ENCODE measurements at places on chromosomes 6 and 20. TPM values are rescaled to one million over a fixed set of nuclear protein-coding genes. Genes with fewer than 3 reads are reported as not detected.

DNA sequence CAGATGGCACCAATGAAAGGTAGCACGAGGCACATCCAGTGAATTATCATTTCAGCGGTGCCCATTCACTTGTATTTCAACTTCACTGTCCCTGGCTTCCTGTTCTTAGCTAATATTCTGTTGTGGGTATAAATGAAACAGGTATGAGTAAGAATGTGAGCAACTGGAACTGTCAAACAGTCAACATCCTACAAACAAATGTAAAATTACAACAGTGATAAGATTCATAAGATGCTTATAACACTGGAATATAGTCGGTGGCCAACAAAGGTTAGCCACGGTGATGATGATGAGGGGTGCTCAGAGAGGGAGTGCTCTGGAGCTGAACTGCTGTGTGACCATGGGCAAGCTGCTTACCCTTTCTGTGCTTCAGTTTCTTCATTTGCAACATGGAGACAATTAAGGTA, 74.9 kb upstream of the TOX2 start:
- DNase-seq = no peak

DNA sequence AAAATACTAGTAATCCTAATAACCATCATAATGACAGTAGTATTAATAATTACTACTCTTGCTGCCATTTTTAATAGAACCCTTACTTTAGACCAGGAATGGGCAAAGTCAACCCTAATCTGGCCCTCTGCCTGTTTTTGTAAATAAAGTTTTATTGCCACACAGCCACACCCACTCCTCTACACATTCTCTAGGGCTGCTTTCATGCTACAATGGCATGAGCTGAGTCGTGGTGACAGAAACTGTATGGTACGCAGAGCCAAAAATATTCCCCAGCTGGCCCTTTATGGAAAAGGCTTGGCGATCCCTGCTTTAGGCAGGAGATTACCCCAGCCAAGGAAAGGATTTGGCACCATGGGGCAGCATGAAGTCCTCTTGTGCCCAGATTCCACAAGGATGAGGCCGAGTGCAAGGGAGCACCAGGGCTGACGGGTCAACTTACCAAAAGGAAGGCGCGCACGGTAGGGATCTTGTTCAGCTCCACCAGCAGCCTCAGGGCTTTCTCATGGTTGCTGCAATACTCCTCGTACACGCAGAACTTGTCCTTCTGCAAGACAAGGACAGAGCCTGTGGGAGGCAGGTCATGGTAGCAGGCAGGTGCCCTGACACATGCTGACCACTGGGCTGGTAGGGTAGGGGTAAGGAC, 93.6 kb downstream of the PREX1 start:
- DNase-seq = no peak

Gene CGA
- not detected for total RNA-seq

Gene C20orf144
- not detected for total RNA-seq

DNA sequence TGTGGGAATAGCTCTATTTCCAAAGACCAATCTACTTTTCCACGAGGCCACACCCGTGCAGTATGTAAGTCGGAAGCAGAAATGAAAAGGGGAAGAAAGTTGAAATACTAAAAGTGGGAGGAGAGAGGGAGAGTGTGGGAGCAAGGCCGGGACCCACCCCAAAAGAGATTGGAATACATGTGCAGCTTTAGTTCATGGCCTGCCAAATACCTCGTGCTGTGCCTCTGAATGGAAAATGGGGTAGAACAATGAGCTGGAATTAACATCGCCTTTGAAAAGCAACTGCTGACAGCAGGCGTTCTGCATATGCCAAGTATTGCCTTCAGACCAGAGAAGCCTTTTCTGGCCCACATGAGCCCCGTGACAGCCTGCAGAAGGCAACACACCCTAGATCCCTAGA, 155.6 kb downstream of the CD83 start:
- DNase-seq = no peak

Gene SULF2
- 106 TPM for total RNA-seq

DNA sequence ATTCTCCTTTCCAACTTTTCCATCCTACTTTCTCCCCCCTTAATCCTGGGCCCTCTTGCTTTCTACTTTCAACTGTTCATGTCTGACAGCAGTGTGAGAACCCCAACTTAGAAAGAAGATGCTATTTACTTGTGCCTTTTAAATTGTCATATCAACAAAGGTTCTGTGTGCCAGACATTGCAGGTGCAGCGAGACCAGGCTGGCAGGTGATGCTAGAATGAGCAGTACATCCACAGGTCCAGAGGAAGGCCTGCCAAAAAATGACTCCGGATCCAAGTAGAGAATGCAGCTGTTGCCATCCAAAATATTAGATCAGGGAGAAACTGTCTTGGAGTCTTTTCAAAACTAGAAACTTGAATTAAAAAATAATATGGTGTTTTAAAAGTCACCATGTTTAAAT, 510.5 kb downstream of the LMBRD1 start:
- no peak for DNase-seq

DNA sequence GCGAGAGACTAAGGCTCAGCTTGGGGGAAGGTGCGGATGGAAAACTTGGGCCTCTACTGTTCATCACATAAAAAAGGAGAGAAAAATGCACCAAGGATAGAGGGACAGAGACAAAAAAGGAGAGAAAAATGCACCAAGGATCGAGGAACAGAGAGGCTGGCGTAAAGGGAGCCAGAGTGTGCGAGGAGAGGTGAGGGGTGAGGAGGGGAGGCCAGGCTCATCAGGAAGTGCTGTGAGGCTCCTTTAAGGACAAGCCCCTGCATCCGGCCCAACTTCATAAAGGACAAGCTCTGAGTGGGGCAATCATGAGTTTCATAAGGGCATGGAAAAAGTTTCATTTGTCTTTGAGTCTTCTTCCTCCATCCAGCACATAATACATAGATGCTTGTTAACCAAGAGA, 117.2 kb upstream of the NXT1 start:
- DNase-seq = no peak

DNA sequence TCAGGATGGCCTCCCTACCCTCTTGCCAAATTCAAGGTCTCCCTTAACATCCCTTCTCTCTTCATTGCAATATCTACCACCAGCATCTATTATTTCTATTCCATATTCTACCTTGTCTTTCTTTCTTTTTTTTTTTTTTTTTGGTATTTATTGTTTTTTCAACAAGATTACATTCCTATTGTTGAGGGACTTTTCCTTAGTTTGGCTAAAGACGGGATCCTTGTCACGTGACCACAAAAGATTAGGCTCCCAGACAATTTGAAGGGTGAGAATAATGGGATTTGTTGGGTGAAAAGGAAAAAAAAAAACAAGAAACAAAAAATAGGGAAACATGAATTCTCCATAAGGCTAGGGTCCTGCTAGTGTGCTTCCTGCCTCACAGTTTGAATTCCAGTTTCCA, 124.3 kb upstream of the MCHR2 start:
- DNase-seq = no peak

DNA sequence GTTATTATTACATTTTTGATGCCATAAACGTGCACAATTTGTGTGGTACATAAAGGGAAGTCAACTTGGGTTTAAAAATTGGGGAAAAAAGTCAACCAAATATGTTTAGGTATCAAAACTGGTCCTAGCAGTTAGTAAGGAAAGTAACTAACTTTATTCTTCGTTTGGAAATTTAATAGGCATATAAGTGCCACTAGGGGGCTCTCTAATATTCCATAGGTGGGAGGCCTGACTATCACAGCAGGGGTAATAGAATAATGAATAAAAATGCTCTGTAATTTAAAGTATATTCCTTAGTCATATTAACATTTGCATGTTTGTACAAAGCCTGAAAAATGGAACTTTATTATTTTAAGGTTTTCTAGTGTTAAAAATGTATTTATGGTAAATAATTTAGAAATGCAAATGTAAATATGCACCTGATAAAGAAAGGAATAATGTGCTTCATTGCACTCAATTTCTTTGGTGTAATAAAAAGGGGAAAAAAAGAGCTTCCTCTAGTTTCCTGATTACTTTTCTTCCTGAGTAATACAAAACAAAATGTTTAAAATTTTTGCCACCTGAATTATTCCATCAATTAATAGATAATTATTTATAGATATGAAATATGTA, 125.7 kb upstream of the HDAC2 start:
- DNase-seq = peak; percentile 67

Gene MLN
- not detected for total RNA-seq

Gene SCRT2
- total RNA-seq = not detected

Gene GINM1
- 3.2 TPM for total RNA-seq

DNA sequence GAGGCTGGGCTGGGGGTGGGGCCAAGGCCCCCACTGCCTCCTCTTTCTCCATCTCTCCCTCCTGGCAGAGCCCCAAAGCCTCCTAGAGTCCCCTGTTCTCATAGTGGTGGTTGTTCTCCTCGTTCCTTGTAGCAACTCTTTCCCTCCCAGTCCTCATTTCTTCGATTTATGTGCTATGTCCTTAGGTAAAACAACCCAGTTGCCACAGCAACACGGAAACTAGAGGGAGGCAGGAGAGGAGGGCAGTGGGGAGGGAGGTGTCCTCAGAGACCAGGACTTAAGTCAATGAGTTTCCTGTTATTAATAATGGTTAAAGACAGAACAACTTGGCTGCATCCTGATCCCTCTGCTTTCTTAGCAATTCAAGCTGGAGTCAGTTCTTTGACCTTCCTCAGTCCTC, 161.0 kb downstream of the INSM1 start:
- DNase-seq = no peak

DNA sequence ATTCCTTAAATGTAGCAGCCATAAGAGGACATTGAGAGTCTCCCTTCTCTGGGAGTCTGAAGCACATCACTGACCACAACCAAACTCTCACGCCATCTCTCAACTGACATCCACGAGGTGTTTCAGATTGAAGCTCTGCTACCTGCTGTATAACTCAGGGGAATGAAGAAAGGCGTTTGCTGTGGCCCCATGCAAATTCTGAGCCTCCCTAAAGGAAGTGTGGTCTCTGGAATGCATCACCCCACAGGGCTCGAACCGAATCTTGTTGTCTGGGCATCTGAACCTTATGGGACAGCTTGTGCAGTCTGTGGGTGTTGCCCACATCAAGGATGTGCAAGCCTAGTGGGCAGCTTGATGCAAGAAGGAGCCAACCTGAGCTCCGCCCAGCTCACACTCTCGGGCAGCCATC, 10.9 kb downstream of the PMEPA1 start:
- no peak for DNase-seq

DNA sequence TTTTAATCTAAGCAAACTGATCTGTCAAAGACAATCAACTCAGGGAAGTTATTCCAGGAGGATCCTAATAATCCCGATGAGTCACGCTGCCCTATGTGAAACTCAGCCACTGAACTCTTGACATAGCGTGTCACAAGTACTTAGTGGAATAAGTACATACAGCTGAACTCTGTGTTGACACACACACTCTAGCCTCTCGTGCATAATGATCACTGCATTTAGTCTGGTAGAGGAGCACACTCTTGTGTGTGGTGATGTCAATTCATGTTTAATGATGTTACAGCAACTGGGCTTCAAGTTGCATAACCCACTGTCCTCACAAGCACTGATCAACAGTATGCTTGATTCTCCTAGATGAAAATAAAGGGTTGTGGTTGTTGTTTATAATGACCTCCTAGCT, 148.3 kb downstream of the HACE1 start:
- DNase-seq = peak; percentile 23

GRCh38 chr20:62832951-62833391, 16.1 kb downstream of the COL9A3 start:
- peak; percentile 67 for DNase-seq

Gene AGER
- 2.2 TPM for total RNA-seq
